Dorsolateral prefrontal cortex (tissue), 122 donors: ENCODE measurements at places on chromosomes 5 and 9.

DNA sequence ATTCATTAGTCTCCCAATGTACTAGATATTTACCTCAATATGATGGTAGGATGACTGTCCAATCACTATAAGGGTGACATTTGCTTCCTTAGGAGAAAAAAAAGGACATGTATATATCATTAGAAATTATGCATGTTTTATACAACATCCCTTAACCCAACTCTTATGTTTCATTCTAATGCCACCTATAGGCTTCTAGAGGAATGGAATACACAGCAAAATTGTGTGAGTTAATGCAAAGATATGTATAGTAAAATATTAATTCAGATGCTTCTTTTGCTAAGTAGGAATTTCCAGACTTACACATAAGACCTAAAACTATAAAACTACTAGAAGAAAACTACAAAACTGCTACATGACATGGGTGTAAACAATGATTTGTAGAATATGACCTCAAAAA is 3.5 kb downstream of the PRXL2C start:
- DNase-seq = no peak

DNA sequence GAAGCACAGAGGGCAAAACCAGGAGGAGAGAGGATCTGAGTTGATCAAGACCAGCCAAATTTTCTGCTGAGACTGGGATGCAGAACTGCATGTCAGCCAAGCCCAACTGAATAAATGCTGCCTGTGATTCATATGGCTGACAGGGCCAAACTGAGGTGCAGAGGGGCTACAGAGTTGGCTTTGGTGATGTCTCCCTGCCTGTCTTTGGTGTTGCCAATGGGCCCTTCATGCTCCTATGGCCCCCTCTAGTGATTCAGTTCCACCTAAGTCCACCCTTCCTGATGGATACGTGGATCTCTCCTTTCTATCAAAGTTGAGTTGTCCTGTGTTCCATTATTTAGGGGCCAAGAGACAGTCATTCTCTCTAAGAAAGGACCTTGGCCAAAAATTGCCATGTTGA is 163.6 kb upstream of the TLE4 start:
- DNase-seq = no peak

DNA sequence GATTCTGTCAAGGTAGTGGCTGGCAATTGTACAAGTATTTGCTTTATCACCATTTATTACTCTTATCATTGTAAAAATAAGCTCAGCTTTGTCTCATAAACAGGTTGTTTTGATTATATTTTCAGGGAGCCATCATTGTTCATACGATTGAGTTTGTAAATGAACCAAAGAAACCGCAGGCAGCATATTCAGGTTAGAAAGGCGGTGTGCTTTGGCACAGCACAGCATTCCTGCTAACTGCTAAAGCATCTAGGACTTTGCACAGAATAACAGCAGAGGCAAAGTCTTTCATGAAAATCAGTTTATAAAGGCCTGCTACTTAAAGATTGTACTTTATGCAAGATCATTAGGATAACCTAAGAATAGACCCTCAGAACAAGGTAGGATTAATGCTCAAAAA is 281.5 kb upstream of the SLC24A2 start:
- DNase-seq = no peak

DNA sequence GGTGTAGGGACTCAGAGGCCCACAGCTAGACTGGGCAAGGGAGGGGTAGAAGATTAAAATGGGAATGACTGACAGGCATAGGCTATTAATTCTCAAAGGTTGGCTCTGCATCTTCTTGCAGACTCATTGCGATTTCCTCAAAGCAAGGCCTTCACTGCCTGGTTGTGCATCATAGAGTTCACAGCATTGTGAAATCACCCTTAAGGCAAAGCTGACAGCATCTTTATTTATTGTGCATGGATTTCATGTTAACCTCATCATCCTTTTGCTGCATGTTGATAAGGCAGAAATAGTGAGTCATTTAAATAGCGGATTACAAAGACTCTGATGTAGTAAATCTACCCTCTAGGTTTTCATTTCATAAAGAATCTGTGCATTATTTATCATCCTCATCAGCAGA is 13.6 kb upstream of the PALM2AKAP2 start:
- no peak for DNase-seq

DNA sequence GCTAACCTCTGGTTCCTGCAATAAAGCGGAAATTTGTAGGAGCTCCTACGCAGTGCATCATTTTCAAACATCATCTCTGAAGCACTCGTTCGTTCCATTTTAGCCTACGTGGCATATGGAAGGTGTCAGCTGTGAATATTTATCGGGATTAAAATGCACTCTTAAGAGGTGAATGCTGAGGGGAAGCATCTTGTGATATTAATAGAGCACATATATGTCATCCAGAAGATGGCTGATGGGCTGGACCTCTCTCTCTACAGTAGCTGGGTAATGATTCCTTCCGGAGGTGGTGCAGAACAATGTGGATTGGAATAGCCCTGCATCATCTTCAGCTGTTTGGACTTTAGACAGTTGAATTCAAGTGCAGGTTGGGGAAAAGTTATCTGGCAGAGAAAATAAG is 478.7 kb downstream of the DMAC1 start:
- no peak for DNase-seq

GRCh38 chr5:129246088-129246487 is 151.5 kb downstream of the ISOC1 start:
- no peak for DNase-seq

DNA sequence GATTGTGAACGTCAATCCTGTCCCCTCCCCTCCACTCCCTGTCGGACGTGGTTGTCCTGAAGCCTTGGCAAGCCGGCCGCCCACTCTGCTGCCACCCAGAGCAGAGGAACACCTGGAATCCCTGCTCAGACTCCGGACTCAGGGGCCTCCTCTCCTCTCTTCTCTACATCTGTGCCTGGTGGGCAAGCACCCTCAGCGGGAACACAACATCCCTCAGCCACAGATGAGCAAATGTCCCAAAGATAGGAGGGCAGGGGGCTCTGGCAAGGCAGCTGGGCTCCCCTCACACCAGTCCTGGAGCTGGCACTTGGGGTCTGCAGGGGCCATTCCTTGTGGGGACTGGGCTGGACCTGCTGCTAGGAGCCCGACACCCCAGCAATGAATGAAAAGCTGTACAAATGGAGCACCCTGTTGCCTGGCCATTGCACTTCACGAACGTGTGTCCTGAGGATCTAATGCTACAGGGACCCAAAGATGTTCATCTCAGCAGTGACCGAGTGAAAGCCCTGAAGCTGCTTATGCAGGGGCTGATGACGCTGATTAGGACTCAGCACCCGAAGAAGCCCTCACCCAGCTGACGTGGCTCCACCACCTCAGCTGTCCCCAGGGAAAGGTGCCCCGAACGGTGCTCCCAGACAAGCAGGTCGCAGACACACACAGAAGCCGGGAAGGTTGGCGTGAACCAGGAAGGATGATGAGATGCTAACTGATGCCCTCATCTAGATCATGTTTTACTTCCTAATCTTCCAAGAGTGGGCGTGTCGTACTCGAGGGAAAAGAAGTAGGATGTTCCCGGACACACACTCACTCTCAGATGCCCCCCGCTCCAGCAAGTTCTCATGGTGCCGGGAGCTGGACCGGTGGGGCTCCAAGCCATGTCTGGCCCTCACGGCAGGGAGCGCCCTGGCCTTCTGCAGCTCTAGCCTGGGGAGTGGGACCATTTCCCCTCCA is 177.0 kb upstream of the PPP1R26 start:
- DNase-seq = no peak
